ENCODE measurements at places on chromosomes 1 and 21. TPM values are rescaled to one million over a fixed set of nuclear protein-coding genes. Genes with fewer than 3 reads are reported as not detected.

Gene GNG5
- 169 TPM for total RNA-seq

DNA sequence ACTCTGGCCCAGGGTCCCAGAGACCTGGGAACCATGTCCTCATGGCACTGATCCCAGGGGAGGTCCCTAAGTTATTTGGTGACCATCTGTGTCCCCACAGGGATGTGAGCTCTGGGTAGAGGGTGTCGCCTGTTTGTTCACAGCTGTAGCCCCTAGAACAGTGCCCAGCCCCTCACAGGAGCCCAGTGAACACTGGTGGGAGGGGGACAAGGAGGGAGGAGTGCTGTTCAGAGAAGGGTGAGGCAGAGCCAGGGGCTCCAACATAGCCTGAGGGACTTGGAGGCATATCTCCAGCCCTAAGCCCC lies 450.4 kb downstream of the MATN1 start:
- H3K27ac ChIP-seq, result no peak overlapping the region
- no peaks in the 10 kb centered on the region for H3K27me3 ChIP-seq
- H3K4me1 ChIP-seq, result no peaks in the 10 kb centered on the region

- H3K36me3 ChIP-seq, result no peaks in the 10 kb centered on the region
- H3K4me1 ChIP-seq, result peaks cover 47% of the 10 kb centered on the region
- no peak overlapping the region for H3K27ac ChIP-seq
Measured at GRCh38 chr1:204475656-204476432, 18.8 kb downstream of the PIK3C2B start.

Gene SH2D5
- total RNA-seq, result 0.37 TPM

DNA sequence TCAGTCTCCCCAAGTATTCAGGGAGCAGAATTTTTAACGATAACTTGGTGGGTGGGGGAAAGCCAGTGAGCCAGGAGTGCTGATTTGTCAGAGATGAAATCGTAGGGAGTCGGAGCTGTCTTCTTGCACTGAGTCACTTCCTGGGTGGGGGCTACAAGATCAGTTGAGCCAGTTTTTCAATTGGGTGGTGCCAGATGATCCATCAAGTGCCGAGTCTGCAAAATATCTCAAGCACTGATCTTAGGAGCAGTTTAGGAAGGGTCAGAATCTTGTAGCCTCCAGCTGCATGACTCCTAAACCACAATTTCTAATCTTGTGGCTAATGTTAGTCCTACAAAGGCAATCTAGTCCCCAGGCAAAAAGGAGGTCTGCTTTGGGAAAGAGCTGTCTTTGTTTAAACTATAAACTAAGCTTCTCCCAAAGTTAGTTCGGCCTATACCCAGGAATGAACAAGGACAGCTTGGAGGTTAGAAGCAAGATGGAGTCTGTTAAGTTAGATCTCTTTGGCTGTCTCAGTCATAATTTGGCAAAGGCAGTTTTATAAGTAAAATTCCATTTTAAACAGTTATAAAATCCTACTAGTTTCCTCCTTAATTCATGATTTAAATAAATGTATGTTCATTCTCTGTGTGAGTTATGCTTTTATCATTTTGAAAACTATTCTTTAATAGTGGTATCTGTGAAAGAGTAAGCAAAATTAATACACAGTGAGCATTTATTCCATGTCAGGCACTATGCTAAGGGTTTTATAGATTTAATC lies 51.7 kb downstream of the SLC16A1 start:
- peaks cover 6% of the 10 kb centered on the region for H3K4me1 ChIP-seq
- H3K27ac ChIP-seq, result peak overlapping the region; percentile 85
- H3K36me3 ChIP-seq, result no peaks in the 10 kb centered on the region
- no peak for DNase-seq

Gene IFNLR1
- total RNA-seq, result 12.9 TPM

DNA sequence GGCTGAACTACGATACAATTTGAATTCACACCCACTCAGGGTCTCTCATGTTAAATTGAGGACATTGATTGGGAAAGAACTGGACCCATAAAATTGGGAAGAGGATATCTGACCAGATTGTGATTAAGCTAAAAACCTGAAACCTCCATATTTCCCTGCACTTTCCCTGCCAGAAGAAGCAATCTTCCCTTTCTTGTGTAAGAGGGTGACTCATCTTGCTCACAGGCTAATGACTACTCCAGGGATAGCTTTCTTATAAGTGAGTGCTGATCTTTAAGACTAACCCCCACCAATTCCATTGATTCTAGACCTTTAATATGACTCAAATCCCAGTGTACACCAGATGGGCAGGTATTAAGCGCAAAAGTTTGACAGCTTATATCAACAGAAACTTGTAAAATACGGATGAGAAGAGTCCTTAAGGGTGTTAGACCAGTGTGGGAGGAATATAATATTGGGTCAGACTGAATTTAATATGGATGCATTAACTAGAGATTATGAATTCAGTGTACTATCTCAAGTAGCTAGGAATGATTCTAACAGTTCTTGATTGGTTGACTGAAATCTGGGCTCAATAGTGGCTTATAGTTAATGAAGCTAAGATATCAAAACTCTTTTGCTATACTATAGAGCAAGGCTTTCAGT lies 12.1 kb upstream of the SGIP1 start:
- no peaks in the 10 kb centered on the region for H3K36me3 ChIP-seq
- H3K27ac ChIP-seq, result no peak overlapping the region
- H3K4me3 ChIP-seq, result no peak overlapping the region
- H3K27me3 ChIP-seq, result no peaks in the 10 kb centered on the region
- DNase-seq, result no peak

- DNase-seq, result no peak
- no peaks in the 10 kb centered on the region for H3K36me3 ChIP-seq
- H3K27ac ChIP-seq, result no peak overlapping the region
- H3K27me3 ChIP-seq, result peaks cover 29% of the 10 kb centered on the region
- H3K4me3 ChIP-seq, result peak overlapping the region; percentile 31
- H3K4me1 ChIP-seq, result peaks cover 17% of the 10 kb centered on the region
Measured at GRCh38 chr21:46667741-46668380, 32.4 kb downstream of the PRMT2 start.

Gene PYHIN1
- total RNA-seq, result not detected

DNA sequence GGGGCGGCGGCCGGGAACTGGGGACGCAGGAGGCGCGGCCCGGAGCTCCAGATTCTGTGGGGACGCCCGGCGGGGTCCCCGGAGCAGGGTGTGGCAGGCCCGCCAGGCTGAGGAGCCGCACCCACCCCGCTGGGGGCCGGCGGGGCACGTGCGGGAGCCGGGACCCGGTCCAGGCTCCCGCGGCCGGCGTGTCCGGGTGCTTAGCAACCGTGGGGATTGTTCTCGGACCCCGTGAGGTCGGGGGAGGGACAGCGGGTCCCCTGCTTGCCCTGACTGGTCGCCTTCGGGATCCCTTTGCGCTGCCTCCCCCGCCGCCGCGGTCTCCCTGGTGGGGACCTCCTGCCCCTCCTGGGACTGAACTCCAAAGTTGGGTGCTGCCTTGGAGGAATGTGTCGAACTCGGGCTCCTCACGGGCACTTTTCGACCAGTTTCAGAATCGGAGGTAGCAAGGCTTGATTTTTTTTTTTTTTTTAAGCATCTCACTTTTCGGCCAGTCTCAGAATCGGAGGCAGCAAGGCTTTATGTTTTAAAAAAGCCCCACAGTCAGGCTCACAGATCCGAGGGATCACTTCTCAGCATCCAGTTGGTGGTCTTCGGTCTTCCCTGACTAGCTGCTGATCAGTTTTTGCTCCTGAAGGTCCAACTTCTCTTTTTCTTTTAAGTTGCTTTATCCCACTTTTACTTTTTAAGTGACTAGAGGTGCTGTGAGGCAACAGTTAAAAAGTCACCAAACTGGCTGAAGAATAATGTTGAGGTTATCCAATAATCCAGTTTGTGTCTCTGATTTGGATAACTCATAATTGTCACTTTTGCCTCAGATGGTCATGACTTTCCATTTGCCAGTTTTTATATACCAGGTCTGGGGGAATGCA lies 648 bp downstream of the FAM76A start:
- H3K4me1 ChIP-seq, result peaks cover 24% of the 10 kb centered on the region
- H3K36me3 ChIP-seq, result no peaks in the 10 kb centered on the region
- H3K27ac ChIP-seq, result peak overlapping the region; percentile 96
- peak; percentile 54 for DNase-seq

- no peak overlapping the region for H3K27ac ChIP-seq
- DNase-seq, result no peak
- H3K27me3 ChIP-seq, result no peaks in the 10 kb centered on the region
- no peaks in the 10 kb centered on the region for H3K36me3 ChIP-seq
Measured at GRCh38 chr1:204036882-204037655, 35.8 kb upstream of the SOX13 start.

All from transverse colon (tissue), 4 donors.